ENCODE measurements at places on chromosomes 7 and 10.

DNA sequence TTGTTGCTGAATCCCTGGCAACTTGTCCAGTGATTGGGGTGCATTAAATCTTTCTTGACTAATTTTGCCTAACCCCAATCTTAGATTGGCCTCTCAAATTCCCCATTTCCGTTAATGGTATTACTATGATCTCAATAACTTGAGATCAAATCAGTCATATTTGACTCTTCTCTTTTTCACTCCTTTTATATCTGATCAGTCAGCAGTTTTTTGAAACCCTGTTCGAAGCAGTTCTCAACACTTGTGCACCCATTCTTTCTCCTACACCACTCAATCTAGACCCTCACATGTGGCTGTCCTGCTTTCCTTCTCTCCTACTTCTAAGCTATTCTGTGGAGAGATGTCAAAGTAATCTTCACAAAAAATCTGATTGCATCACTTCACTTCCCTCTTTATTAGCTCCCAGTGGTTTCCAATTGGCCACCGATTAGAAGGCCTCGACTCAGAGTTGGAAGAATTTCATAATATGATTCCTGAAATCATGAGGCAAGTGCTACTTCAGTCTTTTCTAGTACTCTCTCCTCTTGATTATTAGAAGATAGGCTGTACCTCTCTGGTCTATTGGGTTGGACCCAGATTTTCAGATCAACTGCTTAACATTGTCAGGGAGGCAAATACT is 128.9 kb downstream of the ZNF365 start:
- DNase-seq: no peak

DNA sequence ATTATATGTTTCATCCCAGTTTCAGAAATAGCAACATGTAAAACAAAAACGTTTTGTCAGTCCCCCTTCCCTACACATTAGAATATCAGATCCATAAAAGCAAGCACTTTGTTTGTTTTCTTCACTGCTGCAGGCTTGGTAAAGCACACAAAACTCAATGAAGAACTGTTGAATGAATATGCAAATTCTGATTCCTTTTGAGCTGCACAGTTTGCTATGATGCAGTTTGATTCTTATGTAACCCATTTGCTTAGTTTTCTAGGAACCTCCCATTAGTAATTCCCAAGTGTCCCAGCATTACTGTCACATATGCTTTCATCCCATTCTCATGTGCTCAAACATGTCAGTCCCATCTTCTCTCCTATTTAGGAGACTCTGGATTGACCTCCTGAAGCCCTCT is 26.1 kb upstream of the CHCHD3 start:
- no peak for DNase-seq

- no peak for DNase-seq
Measured at GRCh38 chr7:78140109-78140508, 341.5 kb downstream of the PHTF2 start.

GRCh38 chr7:20200971-20201370 is 16.2 kb downstream of the MACC1 start:
- no peak for DNase-seq

GRCh38 chr10:72229261-72230251 is 13.5 kb upstream of the ASCC1 start:
- no peak for DNase-seq

DNA sequence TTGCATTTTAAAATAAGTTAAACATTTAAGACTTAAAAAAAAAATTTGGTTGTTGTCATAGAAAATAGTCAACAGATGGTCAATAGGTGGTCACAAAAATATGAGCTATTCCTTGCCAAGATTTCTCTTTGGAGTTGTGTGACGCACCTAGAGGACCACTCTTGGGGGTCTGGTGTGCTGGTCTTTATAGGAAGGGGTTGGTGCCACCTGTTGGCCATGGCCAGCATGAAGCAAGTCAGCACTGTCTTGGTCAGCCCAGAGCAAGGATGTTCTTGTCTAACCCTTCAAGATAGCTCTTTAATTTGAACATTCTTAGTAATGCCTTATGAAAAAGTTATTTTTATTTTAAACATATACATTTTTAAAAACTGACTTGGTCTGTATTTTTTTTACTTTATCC is 267.9 kb upstream of the CNTNAP2 start:
- no peak for DNase-seq

- no peak for DNase-seq
Measured at GRCh38 chr10:3765146-3765545, 19.9 kb downstream of the KLF6 start.

DNA sequence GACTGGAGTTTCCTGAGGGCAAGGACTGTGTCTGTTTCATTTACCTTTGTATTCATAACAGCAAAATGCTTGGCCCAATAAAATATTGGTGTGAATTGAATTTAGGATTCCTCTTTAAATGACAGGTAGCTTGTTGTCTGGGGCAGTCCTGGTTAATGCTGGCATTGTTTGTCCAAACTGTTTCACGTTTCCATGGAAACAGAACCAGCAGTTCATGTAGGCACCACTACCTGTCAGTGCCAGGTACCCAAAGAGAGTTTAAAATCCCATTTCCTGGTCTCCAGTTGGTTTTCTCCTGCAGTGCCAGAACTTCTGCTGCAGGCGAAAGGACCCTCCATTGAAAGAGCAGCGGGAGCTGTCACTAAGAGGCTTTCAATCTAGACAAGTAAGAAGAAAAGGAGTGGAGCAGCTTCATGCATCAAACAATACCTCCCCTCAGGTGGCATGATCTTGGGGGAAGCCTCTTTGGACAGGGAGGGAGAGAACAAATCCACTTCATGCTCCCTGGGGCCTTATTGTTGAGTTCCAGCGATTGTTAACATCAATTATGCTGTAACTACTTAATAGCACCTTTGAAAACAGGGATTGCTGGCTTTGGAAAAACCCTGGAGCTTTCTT is 109.6 kb downstream of the KIF20B start:
- no peak for DNase-seq

DNA sequence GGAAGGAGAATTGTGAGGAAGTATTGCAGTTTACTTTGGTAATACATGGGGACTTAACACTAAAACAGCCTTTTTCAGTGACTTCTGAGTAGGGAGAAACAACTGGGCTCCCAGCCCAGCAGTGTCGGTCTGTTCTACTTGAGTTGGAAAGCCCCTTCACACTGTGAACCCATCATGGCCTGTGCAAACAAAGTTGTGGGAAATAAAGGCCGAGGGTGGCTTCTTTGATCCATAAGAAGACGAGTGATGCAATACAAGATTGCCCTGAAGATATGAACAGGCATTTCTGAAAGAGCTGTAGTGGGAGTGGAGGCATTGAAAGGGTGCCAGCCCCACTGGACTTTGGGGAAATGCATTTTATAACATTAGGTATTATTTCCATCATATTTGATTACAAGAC is 28.3 kb downstream of the C10orf120 start:
- DNase-seq: no peak

DNA sequence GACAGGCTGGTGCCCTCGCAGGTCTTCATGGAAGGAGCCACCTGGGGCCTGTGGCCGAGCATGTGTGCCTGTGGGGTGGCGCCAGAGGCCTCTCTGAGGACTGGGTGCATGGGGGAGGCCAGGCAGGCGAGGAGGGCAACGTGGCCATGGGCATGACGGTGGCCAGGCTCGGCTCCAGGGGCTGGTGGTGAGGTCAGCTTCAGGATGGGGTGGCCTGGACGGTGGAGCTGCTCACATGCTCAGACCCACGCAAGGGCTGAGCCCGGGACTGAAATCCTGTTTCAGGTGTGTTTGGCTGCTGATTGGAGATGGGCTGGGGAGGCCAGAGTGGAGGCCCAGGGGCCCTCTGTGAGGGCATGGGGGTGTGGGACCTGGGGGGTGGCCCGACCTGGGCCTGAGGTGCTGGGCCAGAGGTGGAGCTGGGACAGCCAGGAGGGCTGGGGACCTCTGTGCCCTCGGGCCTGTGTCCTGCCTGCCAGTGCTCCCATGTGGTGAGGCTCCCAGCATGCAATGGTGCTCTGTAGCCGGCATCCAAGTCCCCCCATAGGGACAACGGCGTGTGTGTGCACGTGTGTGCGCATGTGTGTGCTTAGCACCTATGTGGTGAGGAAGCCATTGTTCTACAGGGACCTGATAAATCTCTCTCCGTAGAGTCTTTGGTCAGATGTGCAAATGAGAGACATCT is 71.1 kb downstream of the INPP5A start:
- no peak for DNase-seq

GRCh38 chr10:124709861-124710260 is 34.3 kb downstream of the FAM53B start:
- no peak for DNase-seq

DNA sequence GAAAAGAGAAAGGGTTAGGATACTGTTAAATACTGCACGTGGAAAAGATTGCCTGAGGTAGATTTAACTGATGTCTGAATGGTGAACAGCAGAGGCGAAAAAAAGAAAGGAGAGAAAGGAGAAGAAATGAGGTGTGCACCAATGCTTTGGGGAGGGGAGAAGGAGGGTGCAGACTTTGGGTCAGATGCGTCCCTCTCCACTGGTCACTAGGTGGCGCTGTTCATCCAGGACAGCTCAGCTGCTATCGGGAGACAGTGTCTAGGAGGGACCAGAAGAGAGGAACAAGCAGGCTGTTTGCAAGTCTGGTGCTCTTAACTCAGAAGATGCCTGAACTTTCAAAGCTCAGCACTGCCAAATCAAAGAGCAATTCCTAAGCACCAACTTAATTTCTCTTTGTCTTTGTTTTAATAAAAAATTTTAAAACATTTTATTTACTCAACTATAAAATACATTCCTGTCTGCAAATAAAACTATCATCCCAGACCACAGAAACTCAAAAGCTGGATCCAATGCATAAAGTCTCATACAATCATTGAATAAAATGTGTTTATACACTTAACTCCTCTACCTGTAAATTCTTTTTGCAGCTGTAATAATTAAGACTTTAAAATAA is 83.9 kb upstream of the PDLIM1 start:
- no peak for DNase-seq

GRCh38 chr10:106705681-106706100 is 458.8 kb downstream of the SORCS1 start:
- no peak for DNase-seq

DNA sequence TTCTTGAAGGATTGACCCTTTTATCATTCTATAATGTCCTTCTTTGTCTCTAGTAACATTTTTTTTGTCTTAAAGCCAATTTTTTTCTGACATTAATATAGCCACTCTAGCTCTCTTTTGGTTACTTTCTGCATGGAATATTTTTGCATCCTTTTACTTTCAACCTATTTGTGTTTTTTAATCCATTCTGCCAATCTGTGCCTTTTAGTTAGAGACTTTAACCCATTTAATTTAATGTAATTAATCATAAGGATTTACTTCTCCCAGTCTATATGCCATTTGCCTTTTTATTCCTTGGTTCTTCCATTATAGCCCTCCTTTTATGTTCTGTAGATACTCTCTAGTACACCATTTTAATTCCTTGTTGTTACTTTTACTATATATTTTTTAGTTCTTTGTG is 32.7 kb upstream of the RABGEF1 start:
- DNase-seq: no peak

DNA sequence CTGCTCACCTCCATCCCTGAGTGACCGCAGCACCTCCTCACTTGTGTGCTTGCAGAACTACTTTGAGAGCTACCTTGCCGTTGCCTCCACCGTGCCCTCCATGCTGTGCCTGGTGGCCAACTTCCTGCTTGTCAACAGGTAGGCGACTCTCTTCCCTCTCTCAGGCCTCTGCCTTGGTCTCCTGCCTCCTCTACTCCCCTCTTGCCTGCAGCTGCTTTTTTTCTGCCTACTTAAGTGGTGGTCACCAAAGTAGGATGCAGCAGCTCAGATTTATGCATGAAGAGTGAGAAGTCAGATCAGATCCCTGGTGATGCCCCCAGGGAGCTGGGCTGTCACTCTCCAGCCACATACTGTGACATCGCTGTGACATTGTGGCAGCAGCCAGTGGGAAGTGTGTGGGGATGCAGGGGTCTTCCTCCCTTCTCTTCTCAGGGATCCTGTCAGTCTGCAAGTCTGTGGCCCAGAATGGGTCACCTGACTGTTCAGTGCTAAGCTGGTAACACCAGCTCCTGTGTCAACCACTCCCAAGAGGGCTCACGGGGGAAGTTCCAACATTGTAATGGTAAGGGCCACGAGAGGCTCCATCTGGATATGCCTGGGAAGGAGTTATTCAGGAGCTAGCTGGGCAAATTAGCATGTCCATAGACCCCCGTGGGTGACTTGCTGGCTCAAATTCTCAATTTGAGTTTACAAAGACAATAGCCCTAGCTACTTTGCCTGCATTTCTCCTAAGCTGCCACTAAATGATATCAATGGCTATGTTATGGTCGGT is 25.3 kb downstream of the SLC29A3 start:
- no peak for DNase-seq

DNA sequence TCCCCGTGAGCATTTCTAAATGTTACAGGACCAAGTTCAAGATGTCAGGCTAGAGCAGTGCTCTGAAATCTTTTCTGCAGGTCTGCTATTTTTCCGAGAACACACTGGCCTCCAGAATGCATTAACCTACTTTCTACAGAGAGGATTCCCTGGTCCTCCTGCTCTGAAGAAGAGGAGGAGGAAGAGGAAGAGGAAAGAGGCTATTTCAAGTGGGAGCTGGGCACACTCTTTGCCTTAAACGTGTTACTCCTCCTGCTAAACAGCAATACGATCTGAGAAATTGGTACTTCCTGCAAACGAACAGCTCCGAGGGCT is 157.4 kb downstream of the FRMD4A start:
- no peak for DNase-seq

- DNase-seq: no peak
Measured at GRCh38 chr7:24200407-24200966, 83.5 kb upstream of the NPY start.

DNA sequence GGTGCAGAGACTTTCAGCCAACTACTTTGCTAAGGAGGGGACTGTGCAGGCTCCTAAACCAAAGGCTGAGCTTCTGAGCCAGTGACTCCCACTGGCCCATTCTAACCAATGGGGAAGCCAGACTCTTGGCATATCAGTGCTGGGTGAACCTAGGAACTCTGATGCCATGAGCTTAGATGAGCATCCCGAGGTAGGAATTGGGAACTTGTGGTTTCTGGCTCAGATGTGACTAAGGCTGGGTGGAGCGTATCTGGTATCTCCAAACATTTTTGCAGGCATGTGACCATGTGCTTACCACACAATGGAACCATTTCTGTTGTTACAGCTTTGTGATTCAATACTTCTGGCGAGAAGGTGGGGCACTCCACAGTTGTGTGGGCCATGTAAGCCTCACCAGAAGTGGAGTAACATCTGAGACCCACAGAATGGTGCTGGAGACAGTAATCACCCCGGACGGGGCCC is 2.5 kb upstream of the AVPI1 start:
- no peak for DNase-seq

DNA sequence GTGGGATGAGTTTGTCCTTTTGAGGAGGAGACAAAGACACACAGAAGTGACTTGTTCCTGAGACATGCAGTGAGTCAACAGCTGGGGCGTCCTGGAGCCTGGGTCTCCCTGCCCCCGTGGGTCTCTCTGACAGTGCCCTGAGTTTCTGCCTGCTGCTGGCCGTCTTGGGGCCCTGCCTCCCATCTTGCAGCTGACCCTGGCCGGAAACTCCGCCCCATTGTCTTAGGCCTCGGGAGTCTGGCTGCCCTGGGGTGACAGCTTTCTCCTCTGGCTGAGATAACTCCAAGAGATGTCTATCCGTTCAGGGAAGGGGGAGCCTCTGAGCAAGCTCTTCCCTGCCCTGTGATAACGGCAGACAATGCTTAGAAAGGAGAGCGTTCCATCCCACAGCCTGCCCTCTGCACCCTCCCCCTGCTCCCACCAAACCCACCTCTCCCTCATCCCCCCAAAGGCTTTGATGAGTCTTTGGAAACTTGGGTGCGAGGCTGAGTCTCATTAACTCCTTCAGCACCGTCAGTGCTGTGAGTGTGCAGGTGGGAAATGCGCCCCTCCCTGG is 69.5 kb upstream of the PODXL start:
- no peak for DNase-seq

GRCh38 chr7:120996988-120997345 is 8.5 kb downstream of the CPED1 start:
- no peak for DNase-seq
